ENCODE measurements at places on chromosomes 11 and 22.

GRCh38 chr22:41117127-41117965 is 25.0 kb downstream of the EP300 start:
- DNase-seq = no peak

- DNase-seq = no peak
Measured at GRCh38 chr22:41284465-41284864, 1.5 kb downstream of the RANGAP1 start.

DNA sequence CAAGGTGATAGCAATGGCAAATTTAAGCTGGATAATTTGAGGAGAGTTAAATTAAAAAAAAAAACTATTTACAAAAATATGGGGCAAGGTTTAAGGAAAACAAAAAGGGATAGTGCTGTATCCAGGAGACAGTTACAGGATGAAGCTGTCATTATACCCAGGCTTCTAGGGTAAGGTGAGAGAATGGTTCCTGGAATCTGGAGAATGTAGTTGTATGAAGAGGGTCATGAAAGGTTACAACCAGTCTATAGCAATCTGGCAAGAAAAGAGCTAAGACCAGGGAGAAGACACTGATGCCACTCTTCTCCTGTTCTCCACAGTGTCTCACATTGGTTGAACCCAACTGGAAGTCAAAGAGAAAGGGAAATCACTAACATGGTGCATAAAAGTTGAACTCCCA is 144.9 kb downstream of the SOX6 start:
- DNase-seq = no peak

DNA sequence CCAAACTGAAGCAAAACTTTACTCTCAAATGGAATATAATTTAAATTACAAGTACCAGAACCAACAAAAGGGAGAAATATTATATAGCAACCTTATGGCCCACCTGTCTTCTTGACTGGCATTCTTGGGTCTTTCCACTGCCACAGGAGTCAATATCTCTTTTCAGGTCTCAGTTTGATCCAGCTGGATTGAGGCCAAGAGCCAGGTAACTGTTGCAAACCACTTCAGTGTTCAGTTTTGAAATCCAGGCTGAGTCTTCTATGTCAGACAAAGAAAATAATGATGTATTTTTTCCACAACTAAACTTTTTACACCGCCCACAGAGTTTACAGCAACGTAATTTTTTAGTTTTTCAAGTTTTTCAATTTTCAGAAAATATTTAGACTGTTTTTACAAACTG is 648 bp downstream of the DLG2 start:
- DNase-seq = no peak

GRCh38 chr22:49564054-49564453 is 263.6 kb downstream of the BRD1 start:
- no peak for DNase-seq

- no peak for DNase-seq
Measured at GRCh38 chr22:39212721-39213376, 31.9 kb downstream of the PDGFB start.

- DNase-seq = no peak
Measured at GRCh38 chr11:96051820-96052219, 127.9 kb upstream of the MTMR2 start.

GRCh38 chr22:17232406-17232805 is 13.2 kb upstream of the ADA2 start:
- DNase-seq = no peak

- DNase-seq = no peak
Measured at GRCh38 chr11:6127881-6128280, 20.4 kb downstream of the OR56B4 start.

GRCh38 chr22:42930810-42931420 is 73.8 kb upstream of the ARFGAP3 start:
- DNase-seq = peak; percentile 76

- peak; percentile 8 for DNase-seq
Measured at GRCh38 chr11:119782739-119783072, 53.7 kb upstream of the NECTIN1 start.

- DNase-seq = peak; percentile 79
Measured at GRCh38 chr11:76629116-76629852, 41.3 kb downstream of the LRRC32 start.

DNA sequence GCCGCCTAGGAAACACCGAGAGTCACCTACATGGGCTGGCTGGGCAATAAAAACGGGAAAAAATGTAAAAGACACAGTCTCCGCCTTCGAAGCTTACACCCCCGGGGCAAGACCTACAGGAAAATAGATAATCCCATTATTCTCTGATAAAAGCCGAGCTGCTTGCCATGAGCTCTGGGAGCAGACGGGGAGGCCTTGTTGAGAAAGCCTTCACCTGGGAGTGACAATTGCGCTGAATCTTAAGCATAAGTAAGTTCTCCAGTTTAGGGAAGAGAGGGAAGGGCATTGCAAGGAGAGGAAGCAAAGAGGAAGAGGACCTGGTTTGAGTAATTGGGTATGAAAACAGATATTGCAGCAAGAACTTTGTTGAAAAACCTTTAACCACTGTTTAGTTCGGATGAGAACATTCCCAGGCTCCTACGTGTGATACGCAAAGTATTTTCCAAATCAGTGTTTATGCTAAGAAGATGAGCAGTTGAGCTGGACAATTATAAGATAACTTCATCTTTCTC is 813 bp upstream of the BTBD10 start:
- DNase-seq = no peak

DNA sequence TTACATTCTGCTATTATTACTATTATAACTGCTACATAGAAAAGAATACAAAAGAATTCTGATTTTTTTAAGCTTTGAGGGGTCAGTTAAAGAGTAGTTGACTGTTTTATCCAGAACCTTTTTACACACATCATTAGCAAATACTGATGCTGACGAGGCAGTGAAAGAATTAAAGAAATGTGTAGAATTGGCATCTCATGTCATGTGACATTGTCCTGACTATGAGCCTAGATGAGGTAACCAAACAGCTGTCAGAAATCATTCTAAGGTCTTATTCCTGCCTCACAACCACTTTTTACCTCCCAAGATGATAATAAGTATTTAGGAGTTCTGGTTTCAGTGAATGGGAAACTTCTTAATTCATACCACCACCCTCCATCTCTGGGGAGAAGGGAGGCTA is 121.0 kb downstream of the SLC1A2 start:
- no peak for DNase-seq

DNA sequence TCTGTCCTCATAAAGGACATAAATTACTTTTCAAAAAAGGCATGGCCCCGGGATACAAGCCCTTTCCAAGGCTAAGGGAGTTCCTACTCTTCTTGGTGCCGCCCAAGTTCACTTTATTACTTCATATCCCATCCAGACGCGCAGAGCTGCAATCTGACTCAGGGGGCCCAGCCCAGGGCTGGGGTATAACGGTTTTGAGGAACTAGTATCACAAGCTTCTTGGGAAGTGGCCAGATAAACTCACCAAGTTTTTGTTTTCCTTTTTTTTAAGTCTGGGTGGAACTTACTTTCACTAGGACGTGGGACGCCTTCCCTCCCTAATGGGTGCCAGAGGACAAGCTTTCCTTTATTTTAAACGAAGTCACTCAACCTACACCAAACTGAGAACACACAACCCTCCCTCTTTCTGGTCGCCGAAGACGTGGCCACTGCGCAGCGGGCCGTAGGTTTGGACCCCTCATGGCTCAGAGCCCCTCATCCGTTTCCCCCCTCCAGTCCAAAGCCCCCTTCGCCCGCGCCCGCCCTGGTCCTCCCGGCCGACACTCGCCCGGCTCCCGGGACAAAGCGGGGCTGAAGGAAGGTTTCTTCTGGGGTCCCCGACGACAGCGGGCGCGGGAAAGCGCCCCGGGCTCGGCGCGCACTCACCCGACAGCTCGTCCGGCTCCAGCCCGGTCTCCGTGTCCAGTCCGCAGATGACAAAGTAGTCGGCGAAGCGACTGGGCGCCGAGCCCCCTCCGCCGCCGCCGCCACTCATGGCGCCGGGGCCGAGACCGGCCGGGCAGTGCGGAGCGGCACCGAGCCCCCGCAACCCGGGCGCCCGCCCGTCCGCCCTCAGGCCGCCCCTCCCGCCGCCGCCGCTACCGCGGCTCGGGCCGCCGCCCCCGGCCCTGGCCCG is 587 bp downstream of the DENND5A start:
- peak; percentile 80 for DNase-seq

DNA sequence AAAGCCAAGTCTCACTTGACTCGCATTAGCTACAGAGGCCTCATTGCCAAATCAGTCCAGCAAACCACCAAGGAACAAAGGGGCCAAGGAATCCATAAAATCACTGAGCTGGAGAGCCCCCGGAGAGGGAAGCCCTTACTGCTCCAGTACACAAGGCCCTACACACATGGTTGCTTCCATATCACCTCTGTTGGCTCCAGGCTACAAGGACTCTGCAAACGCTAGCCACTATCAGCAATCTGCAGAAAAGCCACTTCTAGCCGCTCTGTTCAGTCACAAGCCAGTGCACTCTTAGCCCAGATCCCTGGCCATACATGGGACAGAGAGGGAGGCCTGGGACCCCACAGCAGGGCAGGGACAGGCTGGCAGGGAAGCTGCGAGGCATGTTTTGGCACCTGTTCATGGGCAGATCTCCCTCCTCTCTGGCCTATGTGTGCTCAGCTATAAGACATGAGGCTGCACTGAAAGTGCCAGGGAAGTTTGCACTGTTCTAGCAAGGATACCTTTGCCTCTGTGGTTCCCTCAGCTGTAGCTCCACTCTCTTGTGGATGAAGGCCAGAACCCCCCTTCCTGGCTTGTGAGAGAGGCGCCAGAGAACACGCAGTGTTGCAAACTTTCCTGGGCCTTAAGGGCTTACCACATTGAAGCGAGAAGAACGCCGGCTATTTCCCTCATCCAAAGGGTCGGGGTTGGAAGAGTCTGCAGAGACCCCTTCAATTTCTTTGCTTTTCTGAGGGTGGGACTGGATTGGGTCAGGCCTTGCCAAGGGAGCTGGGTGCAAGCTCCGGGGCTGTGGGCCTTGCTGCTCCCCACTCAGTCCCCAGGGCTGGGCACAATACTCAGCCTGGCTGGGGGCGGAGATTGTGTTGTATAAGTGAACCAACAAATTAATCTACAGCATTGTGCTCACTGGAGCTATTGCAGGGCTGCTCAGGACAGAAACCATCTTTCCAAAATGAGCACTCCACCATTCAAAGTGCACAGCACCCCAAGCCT is 108.7 kb upstream of the PITPNB start:
- DNase-seq = no peak

DNA sequence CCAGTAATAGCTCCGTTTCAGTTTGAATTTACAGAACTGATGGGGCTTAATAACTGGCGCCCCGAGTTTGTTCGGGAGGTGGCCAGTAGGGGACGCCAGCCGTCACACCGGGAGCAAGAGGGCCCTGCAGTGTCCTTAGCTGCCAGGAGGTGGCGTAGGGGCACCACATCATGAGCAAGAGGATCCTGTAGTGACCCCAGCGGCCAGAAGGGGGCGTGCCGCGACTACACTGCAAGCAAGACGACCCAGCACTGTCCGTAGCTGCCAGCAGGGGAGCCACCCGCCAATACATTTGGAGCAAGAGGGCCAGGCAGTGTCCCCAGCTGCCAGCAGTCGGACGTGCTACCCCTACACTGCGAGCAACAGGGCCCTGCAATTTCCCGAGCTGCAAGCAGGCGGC is 663.7 kb upstream of the B3GAT1 start:
- peak; percentile 24 for DNase-seq

GRCh38 chr22:46911346-46911745 is 148.9 kb downstream of the TBC1D22A start:
- DNase-seq = no peak

GRCh38 chr11:130237282-130238006 is 77.3 kb downstream of the ZBTB44 start:
- no peak for DNase-seq

DNA sequence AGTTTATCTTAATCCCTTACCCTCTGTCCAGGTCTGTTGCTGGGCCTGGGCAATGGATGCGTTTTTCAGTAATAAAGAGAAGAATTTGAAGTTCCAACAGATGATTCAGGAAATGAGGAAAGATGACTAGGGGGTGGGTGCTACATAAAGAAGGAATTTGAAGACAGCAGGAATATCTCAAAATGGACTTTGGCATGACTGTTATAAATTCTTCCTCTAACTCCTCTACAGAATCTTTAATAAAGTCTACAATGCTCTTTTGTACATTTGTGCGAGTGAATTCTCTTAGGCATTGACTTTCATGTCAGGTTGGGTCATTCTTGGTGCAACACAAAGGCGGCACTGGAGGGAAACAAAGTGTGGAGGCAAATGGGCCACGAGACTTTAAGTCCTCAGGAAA is 35.1 kb upstream of the PRSS23 start:
- no peak for DNase-seq

- DNase-seq = no peak
Measured at GRCh38 chr11:33696931-33697638, 3.5 kb downstream of the C11orf91 start.

DNA sequence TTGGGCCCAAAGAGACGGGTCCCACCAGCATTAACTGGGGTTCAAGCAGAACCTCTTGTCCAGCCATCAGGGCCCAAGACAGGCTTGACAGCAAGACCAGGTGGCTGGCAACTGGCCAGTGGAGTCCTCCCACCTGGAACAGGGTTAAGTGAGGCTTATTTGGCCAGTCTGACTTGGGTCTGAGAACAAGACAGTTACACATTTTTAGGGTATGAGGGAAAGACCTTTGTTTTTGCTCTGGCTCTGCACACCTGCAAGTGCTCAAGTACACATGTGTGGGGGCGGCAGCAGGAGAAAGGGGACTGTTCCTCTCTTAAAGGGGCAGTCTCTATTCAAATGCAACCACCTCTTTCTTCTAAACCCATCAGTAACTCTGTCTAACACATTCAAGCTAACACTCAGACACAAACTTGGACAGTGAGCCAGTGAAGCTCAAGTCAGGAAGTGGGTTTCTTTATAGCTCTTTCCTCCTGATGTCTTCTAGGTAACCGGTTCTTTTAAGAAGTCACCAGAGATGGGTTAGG is 116.2 kb downstream of the ETS1 start:
- no peak for DNase-seq

- DNase-seq = peak; percentile 9
Measured at GRCh38 chr11:63839508-63840355, 822 bp downstream of the MARK2 start.

DNA sequence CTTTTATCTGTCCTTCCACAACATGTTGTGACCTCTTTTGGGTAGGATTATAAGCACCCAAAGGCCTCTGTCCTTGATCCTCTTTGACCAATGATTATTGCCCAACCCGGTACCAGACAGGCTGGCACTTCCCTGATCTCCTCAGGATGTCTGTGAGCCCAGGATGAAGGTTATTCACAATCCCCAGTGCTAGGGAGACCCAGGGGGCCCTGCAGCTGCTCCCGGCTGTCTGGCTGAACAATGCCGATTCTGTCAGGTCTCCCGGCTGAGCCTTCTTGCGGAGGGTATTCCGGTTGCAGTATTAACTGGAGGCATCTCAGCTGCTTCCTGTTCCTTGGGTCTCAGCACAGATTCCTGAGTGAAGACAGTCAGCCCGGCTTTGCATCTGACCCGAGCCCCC is 71.2 kb upstream of the CDON start:
- no peak for DNase-seq

- no peak for DNase-seq
Measured at GRCh38 chr22:25716637-25717036, 25.4 kb upstream of the MYO18B start.

DNA sequence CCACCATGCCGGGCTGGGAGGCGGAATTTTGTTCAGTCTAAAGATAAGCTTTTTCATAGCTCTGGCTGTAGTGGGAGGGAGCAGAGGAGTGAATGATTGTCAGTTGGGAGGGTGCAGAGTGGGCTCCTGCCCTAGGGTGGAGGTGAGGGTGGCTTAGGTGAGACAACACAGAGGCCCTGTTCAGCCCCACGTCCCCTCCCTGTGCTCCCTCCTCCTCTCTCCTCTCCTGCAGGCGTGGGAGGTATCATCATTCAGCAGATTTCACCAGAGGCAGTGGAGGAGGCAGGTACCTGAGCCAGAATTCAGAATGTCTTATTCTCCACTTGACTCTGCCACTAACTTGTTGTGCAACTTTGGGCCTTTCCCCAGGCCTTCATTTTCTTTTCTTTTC is 1.7 kb upstream of the THRSP start:
- no peak for DNase-seq
